ENCODE measurements at places on chromosomes 13 and 19. TPM values are rescaled to one million over a fixed set of nuclear protein-coding genes. Genes with fewer than 3 reads are reported as not detected.

The NAPSA gene
- 0.10 TPM for polyA plus RNA-seq

The APOE gene
- 5.9 TPM for polyA plus RNA-seq

GRCh38 chr19:41422955-41423354, 4.2 kb downstream of the B3GNT8 start:
- DNase-seq = no peak

- no peak for DNase-seq
These were observed 51.1 kb downstream of the FAM216B start for GRCh38 chr13:42832341-42833096.
